Central memory CD4-positive, alpha-beta T cell (primary cell): ENCODE measurements at places on chromosomes 13 and 19.
A peak's percentile ranks its signal among the peaks of the same experiment; 100 is the strongest.

DNA sequence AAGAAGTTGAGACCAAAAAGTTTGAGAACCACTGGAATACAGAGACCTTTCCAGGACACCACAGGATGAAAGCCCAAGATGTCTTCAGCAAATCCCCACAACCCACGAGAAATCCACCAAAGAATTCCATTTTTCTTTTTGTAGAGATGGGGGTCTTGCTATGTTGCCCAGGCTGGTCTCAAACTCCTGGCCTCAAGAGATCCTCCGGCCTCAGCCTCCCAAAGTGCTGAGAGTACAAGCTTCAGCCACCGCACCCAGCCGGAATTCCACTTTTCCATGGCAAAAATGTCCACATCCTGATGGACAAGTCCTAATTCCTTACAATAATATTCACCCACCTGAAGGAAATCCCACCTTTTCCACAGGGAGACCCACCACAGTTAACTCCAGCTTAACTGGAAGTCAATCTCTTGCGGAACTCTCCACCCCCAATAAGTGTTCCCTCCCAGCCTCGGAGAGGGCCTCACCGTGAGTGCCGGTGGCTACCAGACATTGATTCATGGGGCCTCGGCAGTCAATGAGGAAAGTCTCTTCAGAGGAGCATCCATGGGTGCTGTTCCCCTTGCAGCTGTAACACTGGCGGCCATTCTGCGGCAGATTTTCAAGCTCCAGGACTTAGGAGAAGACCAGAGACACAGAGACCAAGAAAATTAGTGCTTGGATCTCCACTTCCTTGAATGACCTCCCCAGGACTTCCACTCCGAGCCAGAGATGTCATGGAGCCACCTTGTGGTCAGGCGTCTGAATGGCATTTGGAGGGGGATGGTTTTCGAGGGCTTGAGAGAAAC is 12.3 kb upstream of the CADM4 start:
- DNase-seq: no peak

- DNase-seq: peak; percentile 87
Measured at GRCh38 chr19:47231215-47232054, 436 bp upstream of the BBC3 start.

- DNase-seq: no peak
Measured at GRCh38 chr13:95447814-95448213, 104.7 kb upstream of the CLDN10 start.

- no peak for DNase-seq
Measured at GRCh38 chr13:48975101-48975855, 434 bp upstream of the FNDC3A start.

DNA sequence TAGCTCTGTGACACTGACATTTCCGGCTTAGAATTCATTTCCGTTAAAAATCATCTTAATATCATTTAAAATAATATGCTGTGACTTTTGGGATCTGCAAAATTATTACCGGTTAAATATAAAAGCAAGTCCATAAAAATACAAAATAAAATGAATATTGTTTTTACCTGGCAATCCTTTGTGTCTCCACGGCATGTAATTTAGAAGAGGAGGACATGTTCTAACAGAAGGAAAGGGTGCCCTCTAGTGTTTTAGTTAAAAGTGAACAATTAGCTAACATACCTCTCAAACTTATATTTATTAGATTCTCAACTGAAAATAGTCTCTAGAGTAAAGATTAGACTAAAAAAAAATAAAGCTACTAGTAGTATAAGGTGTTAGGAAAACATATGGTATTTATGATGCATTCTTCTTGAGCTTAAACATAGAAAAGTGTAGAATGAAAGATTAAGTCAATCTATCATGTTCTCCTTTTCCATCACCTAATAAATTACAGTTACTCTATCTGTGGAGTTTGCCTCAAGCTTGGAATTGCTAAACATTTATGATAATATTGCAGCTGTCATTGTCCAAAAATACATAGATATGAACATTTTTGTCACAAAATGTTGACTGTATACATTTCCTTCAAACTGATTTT is 676.7 kb upstream of the SPRY2 start:
- no peak for DNase-seq

GRCh38 chr19:39409208-39410016 is 2.8 kb downstream of the ZFP36 start:
- peak; percentile 86 for DNase-seq

DNA sequence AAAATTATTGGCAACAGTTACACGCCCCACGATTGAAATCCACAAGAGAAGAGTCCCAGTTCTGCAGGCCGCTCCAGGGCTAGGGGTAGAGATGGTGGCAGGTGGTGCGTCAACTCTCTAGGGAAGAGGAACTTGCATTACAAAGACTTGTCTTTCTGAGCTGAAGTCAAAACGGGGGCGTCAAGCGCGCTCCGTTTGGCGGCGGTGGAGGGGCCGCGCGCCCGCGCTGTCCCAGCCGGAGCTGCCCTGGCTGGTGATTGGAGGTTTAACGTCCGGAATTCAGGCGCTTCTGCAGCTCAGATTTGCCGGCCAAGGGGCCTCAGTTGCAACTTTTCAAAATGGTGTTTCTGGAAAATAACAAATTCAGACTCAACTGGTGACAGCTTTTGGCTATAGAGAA is 38.9 kb downstream of the SOX1 start:
- DNase-seq: no peak

DNA sequence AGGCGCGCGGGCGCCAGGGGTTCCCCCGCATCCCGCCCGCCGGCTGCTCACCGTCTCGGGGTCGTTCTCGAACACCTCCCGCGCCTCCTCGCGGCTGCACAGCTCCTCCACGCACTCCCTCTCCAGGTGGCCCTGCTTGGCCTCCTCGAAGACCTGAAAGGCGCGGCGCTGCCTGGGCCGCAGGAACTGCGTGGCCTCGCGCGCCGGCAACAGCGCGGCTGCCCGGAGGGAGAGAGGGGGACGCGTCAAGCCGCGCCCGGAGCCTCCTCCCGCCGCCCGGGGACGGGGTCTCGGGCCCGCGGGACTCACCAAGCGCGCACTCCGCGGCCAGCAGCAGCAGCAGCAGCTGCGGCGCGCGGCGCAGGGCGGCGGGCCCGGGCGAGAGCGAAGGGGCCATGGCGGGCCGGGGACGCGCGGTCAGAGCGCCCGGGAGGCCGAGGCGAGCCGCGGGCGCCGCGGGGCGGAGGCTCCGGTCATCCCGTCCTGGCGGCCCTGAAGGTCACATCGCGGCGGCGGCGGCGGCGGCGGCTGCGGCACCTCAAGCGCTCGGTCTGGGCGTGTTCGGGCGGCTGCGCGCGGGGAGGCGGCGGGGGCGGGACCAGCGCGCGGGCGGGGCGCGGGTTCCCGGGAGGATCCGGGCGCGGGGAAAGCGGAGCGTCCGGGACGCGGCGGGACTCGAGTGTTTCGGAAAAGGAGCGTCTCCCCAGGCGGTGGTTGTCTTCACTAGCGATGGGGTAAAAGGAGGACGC is at the start of gene GAS6:
GAS6 (minus strand) TSS at position 553 of the 749 bp plus-strand sequence; CDS start at position 397, 156 bp downstream.
- no peak for DNase-seq

- DNase-seq: no peak
Measured at GRCh38 chr19:46634656-46635218, 1.3 kb downstream of the GNG8 start.

DNA sequence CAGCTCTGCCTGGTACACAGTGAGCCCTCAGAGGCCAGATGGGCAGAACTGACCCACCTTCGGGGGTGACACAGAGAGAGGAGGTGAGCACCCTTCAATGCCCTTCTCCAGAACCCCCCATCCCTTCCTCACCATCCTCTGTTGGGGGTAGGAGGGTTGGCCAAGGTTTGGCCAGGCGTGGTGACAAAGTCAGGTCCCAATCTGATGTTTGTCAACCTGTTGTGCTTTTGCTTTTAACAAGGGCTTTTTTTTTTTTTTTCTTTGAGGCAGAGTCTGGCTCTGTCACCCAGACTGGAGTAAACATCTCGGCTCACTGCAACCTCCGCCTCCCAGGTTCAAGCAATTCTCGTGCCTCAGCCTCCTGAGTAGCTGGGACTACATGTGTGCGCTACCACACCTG is 7.3 kb downstream of the PTGIR start:
- DNase-seq: no peak

- DNase-seq: no peak
Measured at GRCh38 chr13:65445340-65445739, 1784.8 kb downstream of the PCDH9 start.

GRCh38 chr13:34352958-34353357 is 535.0 kb downstream of the RFC3 start:
- DNase-seq: no peak

- DNase-seq: no peak
Measured at GRCh38 chr13:40047322-40047771, 391.9 kb downstream of the COG6 start.

DNA sequence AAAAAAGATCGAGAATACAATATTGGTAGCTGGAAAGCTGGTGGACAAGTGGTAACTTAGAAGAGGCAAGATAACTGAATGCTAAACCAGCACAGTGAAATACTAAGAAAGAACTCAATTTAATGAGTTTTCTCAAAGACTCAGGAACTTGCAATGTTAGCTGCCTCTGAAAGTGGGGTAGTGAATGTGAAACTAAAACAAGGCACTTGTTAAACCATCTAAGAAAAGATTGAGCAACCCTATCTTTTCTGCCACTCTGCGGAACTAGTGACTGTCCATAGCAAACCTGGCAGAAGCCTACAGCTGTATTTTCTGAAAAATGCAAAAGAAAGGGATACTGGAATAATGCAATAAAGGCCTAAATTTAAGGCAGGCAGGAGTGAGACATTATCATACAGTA is 1574.4 kb upstream of the PRR20A start:
- no peak for DNase-seq

DNA sequence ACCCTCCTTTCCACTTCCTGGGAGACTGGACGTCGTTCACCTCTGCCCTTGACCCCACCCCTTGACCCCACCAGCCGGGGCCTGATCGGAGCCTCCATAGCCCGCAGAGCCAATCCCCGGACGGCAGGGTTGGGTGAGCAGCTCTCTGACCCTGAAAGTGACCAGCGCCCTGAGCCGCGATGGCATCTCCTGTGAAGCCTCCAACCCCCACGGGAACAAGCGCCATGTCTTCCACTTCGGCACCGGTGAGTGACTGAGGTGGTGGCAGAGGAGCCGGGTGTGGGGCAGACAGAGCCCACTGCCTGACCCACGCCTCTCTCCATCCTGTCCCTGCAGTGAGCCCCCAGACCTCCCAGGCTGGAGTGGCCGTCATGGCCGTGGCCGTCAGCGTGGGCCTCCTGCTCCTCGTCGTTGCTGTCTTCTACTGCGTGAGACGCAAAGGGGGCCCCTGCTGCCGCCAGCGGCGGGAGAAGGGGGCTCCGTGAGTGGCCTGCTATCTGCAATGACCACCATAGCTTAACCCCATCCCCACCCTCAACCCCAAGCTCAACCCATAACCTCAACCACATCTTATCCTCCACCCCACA is 10.4 kb downstream of the BCAM start:
- DNase-seq: no peak

GRCh38 chr19:2345076-2345475 is 15.0 kb upstream of the TMPRSS9 start:
- no peak for DNase-seq

DNA sequence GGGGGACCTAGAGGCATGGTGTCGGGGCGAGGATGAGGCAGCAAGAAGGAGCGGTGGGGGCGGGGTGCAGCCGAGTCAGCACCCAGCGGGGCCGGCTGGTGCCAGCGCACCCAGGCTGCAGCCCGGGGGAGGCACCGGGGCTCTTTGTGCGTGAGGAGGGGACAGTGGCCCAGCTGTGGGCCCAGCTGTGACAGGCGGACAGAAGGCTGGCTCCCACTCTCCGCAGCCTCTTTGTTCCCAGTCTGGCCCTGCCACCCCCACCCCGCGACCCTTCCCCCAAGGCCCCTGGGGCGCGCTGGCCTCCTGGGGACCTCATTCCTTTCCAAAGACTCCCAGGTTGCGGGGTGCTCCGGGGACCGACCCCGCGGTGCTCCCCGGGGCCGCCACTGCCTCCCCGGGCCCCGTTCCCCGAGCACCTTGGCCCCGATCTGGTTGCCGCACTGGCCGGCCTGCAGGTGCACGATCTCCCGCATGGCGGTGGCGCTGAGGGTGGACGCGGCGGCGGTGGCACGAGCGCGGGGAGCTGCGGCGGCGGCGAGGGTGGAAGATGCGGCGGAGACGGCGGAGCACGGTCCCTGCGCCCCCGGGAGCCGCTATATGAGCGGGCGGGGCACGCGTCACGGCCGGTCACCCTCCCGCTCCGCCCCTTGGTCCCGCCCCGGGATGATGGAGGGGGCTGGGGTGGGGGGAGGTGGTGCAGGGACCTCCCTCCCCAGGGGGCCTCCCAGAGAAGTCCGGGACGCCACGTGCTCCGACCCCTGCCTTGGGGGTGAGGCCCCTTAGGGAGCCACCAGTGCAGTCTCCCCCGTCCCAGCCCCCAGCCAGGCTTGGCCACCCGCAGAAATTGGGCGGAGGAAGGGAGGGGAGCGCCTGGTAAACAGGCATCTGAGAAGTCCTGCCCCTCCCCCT is at the start of gene TUBB4A:
TUBB4A (minus strand) TSS at position 570 of the 909 bp plus-strand sequence; CDS start at position 473, 97 bp downstream.
- DNase-seq: no peak

- DNase-seq: no peak
Measured at GRCh38 chr13:24688950-24689349, 8.7 kb downstream of the ATP12A start.

DNA sequence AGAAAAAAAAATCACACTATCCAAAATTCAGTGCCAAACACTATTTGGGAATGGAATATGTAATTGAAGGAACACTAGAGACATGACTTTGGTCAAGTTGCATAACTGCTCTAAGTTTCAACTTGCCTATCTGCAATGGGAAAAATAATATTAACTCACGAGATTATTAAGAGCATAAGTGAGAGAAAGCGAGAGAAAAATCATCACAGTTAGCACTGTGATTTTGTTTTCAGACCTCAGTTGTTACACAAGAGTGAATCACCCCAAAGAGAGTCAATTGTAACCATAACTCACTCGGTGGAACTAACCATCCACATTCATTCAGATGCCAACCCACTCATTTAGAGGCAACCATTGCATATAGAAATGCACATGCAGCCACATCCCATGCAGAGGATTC is 147.1 kb downstream of the NHLRC3 start:
- no peak for DNase-seq

- no peak for DNase-seq
Measured at GRCh38 chr13:73018336-73018735, 40.5 kb upstream of the KLF5 start.

DNA sequence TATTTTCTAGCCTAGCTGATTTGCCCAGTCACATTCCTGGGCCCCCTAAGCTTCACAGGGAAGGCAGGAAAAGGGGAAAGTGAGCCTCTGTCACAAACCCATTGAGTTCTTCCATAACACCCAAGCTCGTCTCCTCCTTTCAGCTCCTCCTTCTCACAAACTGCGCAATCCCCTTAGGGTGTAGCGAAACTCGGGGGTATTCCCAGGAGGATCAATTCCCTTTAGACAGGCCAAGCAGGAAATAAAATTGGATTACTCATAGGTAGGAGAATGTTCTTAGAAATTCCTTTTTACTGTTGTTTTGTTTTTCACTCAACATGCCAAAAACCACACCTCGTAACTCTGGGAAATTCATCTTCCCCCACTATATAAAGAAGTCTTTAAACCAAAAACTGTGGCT is 139.3 kb downstream of the IRS2 start:
- DNase-seq: no peak
